Fibroblast of skin of left biceps (primary cell): ENCODE measurements at places on chromosomes 2 and 18.

GRCh38 chr2:169978402-169979017, 151.3 kb downstream of the UBR3 start:
- DNase-seq, result no peak

- DNase-seq, result no peak
These were observed 94.4 kb upstream of the SIX2 start for GRCh38 chr2:45103351-45104345.

GRCh38 chr18:78579449-78579848, 400.2 kb upstream of the SALL3 start:
- no peak for DNase-seq

GRCh38 chr18:54961868-54962267, 2.6 kb upstream of the CCDC68 start:
- DNase-seq, result no peak

- peak; percentile 64 for DNase-seq
These were observed 2.4 kb upstream of the ASB1 start for GRCh38 chr2:238424313-238424700.

DNA sequence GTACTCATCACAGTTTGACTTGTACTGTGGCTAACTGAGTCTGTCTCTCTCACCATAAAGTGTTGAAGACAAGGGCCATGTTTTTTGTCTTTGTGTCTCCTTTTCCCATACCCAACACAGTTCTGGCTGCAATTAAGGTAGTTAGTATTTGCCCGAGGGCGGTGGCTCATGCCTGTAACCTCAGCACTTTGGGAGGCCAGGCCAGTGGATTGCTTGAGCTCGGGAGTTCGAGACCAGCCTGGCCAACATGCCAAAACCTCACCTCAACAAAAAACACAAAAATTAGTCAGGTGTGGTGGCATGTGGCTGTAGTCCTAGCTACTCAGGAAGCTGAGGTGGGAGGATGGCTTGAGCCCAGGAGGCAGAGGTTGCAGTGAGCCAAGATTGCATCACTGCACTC, 6.9 kb upstream of the KIF3C start:
- DNase-seq, result no peak

- no peak for DNase-seq
These were observed 756 bp downstream of the ABI2 start for GRCh38 chr2:203328760-203329540.

- no peak for DNase-seq
These were observed 131.4 kb upstream of the MAPRE2 start for GRCh38 chr18:34909637-34910364.

GRCh38 chr2:240760576-240761246, 59.3 kb downstream of the KIF1A start:
- DNase-seq, result no peak

- DNase-seq, result no peak
These were observed 93.8 kb upstream of the ZBTB14 start for GRCh38 chr18:5389356-5389755.

GRCh38 chr2:155391613-155392130, 693.2 kb downstream of the KCNJ3 start:
- no peak for DNase-seq

- DNase-seq, result no peak
These were observed 271.4 kb downstream of the PIEZO2 start for GRCh38 chr18:10877987-10878386.

- no peak for DNase-seq
These were observed 109.3 kb downstream of the CHST9 start for GRCh38 chr18:27075828-27076227.

DNA sequence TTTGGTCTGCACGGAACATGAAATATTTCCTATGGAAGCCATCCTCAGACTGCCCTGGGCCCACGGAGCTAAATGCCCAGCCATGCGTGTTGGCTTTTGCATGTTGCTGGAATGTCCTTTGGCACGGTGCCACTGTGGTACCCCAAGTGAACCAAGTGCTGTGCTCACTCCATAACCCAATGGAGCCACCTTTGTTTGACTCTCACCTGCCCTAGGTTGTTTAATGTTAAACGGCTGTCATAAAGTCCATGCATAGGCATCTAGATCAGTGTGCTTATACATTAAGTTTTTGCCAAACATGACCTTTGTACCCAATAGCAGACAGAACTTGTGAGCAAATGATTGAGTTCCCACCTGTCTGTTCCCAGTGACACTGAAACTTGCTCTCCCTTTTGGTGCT, 59.9 kb upstream of the TMEM87B start:
- DNase-seq, result no peak

DNA sequence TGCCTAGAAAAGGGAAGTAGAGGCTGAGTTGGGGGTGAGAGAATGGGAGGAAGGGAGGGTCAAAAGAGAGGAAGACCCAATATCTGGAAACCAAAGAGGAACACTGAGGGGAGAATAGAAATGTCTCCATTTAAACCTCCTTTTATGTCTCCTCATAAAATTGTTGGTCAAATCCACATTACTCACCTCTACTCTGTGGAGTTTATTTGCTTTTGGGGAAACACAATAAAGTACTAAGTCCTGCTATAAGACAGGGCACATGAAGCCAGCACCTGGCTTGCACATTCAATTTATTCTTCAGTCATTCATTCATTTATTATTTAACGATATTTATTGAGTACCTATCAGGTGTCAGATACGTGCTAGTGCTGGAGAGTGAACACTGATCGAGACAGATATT, 60.3 kb upstream of the NFE2L2 start:
- no peak for DNase-seq

GRCh38 chr18:13437034-13437433, 218.5 kb downstream of the LDLRAD4 start:
- no peak for DNase-seq

DNA sequence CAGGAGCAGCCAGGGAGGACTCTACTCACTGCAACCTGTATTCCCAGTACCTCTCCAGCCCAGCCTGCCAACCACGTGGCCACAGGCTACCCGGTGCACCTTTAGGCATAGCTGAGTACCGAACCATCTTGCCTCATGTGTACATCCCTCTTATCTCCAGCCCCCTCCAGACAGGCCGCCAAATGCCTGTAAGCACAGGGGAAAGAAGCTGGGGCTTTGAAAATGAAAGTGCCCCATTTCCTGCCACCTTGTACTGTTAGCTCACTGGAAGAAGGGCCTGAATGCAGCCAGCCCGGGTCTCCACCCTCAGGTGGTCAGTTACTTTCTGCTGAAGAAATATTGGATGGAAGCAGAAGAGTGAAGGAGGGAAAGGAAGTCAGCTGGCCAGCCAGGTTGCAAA, 27.2 kb upstream of the RFX8 start:
- DNase-seq, result no peak

DNA sequence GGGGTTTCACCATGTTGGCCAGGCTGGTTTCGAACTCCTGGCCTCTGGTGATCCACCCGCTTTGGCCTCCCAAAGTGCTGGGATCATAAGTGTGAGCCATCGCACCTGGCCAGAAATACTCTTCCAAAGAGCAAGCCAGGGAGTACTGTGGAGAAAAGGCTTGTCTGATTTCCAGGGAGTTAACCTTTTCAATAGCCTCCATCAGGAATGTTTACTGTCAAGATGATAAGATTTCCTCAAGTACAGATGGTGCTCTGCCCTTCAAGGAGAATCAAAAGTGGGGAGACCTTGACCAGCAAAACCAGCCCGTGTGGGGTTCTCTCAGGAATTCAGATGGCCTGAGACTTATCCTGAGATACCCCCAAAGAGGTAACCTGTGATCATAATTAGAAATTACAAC, 237.2 kb downstream of the PRKCE start:
- no peak for DNase-seq

DNA sequence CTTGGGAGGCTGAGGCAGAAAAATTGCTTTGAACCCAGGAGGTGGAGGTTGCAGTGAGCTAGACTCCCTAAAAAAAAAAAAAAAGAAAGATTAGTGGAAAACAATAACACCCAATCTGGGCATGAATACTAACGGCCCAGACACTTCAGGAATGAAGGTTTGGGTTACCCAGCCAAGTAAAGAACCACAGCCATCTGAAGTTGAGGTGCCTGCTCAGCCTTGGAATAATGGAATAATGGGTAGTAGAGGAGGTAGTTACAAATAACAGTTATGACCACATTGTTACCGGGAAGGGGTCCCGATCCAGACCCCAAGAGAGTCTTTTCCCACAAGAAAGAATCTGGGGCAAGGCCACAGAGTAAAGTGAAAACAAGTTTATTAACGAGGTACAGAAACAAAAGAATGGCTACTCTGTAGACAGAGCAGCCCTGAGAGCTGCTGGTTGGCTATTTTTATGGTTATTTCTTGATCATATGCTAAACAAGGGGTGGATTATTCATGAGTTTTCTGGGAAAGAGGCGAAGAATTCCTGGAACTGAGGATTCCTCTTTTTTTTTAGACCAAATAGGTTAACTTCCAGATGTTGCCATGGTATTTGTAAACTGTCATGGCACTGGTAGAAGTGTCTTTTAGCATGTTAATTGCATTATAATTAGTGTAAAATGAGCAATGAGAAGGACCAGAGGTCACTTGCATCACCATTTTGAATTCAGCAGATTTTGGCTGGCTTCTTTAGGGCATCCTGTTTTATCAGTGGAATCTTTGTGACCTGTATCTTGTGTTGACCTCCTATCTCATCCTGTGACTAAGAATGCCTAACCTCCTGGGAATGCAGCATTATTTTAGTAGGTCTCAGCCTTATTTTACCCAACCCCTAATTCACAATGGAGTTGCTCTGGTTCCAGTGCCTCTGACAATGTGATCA, 96.2 kb upstream of the HAAO start:
- no peak for DNase-seq

- DNase-seq, result no peak
These were observed 16.7 kb downstream of the LHCGR start for GRCh38 chr2:48738806-48739205.

- no peak for DNase-seq
These were observed 80.7 kb downstream of the ACSL3 start for GRCh38 chr2:222941510-222942032.

GRCh38 chr2:211598238-211598637, 940.4 kb downstream of the ERBB4 start:
- DNase-seq, result no peak

DNA sequence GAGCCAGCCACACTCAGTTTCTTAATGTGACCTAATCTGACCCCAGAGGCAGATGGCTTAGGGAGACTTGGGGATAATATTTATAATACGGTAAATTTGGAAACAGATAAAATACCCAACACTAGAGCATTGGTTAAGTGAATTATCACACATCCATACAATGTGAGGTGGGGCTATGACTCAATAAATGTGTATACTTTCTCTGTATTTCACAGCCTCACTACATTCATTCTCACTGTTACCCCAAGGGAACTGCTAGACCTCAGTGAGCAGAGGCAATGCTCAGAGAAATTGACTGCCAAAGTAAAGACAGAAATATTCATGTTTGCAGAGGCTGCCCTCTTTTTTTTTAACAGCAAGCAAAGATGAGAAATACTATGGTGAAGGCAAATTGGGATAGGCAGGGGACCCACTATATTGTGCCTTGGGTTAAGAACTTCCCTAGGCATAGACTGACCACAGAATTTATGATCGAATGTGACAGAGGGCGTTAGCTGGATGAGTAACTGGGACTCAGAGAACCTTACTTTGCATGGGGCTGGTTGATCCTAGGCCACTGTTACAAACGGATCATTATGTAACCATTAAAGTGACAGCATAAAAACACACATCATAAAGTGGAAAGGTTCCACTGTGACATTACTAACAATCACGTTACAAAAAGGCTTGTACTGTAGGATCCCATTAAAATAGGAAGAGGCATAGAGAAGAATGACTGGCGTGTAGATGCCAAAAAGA, 246.0 kb upstream of the LYPD1 start:
- no peak for DNase-seq

GRCh38 chr18:38847326-38847725, 1281.7 kb upstream of the CELF4 start:
- DNase-seq, result no peak

DNA sequence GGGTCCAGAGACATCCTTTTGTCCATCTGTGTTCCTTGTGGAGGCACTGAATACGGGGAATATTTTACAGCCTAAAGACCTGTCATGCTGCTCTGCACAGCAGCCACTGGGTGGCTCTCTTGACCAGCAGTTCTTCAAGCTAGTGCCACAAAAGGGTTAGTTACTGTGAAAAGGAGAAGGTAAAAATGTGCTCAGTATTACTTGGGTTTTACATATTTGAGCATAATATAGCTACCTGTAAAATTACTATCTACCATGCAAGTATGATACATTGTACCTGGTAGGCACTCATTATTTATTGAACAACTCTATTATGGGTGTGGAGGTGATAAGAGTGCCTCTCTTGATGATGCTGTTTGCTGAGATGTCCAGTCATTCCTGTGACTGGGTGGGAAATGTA, 23.6 kb downstream of the FZD5 start:
- DNase-seq, result peak; percentile 35

- DNase-seq, result no peak
These were observed 690.7 kb downstream of the LRP1B start for GRCh38 chr2:141440072-141440635.

DNA sequence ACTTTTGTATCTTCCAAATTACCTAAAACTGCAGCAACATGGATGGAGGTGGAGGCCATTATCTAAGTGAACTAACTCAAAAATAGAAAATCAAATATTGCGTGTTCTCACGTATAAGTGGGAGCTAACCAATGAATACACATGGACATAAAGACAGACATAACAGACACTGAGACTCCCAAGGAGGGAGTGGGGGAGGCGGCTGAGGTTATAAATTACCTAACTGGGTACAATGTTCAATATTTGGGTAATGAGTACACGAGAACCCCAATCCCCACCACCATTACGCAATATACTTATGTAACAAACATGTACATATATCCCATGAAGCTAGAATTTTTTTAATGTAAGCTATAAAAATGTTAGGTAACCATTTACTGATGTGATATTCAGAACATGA, 119.8 kb downstream of the RTTN start:
- no peak for DNase-seq

DNA sequence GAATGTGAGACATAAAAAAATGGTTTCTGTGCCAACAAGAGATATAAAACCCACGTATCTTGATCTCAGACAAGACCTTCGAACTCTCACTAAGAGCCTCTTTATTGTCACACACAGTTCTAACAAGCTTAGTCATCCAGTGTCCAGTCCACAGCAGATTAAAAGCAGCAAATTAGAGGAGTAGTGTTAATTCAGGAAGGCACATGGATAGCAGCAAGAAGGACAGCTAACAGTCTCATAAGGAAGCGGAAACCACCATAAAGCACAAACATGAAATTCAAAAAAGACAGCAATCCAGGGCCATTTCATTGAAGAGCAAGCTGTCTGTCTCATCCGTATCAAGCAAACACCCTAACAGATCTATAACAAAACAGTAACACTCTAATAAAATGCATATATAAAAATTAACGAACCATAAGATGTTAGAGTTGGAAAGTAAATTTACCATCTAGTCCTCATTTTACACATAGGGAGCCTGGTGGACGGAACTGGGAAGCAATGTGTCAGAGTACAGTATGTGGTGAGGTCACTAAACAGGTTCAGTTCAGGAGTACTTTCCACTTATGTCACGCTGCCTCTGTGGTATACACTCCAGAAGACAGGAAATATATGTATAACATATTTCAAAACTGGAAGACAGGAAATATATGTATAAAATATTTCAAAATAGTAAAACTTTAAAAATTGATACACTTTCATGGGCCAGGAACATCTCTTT, 18.3 kb downstream of the AAK1 start:
- no peak for DNase-seq
